Aortic smooth muscle cell (primary cell): ENCODE measurements at places on chromosomes 5 and 9. TPM values are rescaled to one million over a fixed set of nuclear protein-coding genes. Genes with fewer than 3 reads are reported as not detected.

Gene FAM240B
- not detected in 2 replicates for total RNA-seq

Gene TLX3
- total RNA-seq, result not detected in 2 replicates

Gene CKMT2
- total RNA-seq, result 2.8 and 4.0 TPM in 2 replicates

Gene FREM1
- 0.13 and 0.56 TPM in 2 replicates for total RNA-seq

Gene DOLPP1
- 8.6 and 8.7 TPM in 2 replicates for total RNA-seq

Gene AMBP
- 0.12 and 0.53 TPM in 2 replicates for total RNA-seq

Gene RPS23
- total RNA-seq, result 3,956 and 4,129 TPM in 2 replicates

Gene HDHD3
- 2.9 and 5.9 TPM in 2 replicates for total RNA-seq

Gene FYB1
- 0.26 and 0.75 TPM in 2 replicates for total RNA-seq

Gene ARL14EPL
- total RNA-seq, result not detected in 2 replicates

Gene SH2D3C
- total RNA-seq, result 1.1 and 2.0 TPM in 2 replicates

Gene FBXL7
- total RNA-seq, result 2.2 and 4.3 TPM in 2 replicates

Gene PCDHGB3
- 5.7 and 8.4 TPM in 2 replicates for total RNA-seq

Gene FCHO2
- 15.8 and 18.2 TPM in 2 replicates for total RNA-seq

Gene NR5A1
- total RNA-seq, result not detected in 2 replicates

Gene ARHGEF37
- total RNA-seq, result 0.99 and 1.1 TPM in 2 replicates

Gene BSPRY
- not detected in 2 replicates for total RNA-seq

Gene KIAA0825
- 4.1 and 4.7 TPM in 2 replicates for total RNA-seq

Gene CERT1
- 19.4 and 32.1 TPM in 2 replicates for total RNA-seq

Gene ZNF454
- total RNA-seq, result 1.1 and 1.6 TPM in 2 replicates

Gene C5orf34
- total RNA-seq, result 3.4 and 5.0 TPM in 2 replicates

Gene FGF1
- 8.5 and 12.6 TPM in 2 replicates for total RNA-seq

Gene PWWP2A
- 20.1 and 21.5 TPM in 2 replicates for total RNA-seq

Gene PCDHB3
- 0.81 and 1.3 TPM in 2 replicates for total RNA-seq

Gene BNC2
- total RNA-seq, result 11.9 and 12.3 TPM in 2 replicates

Gene LAMC3
- under 0.01 and 0.12 TPM in 2 replicates for total RNA-seq

Gene CTNND2
- total RNA-seq, result under 0.01 TPM in 1 of 2 replicates, not detected in the other

Gene SLC6A18
- total RNA-seq, result not detected in 2 replicates

Gene NUP214
- total RNA-seq, result 10.3 and 14.2 TPM in 2 replicates

Gene CDH18
- total RNA-seq, result 0.12 TPM in 1 of 2 replicates, not detected in the other

Gene EIF4E1B
- not detected in 2 replicates for total RNA-seq
